ENCODE measurements at places on chromosomes 2 and 18. TPM values are rescaled to one million over a fixed set of nuclear protein-coding genes. Genes with fewer than 3 reads are reported as not detected.

DNA sequence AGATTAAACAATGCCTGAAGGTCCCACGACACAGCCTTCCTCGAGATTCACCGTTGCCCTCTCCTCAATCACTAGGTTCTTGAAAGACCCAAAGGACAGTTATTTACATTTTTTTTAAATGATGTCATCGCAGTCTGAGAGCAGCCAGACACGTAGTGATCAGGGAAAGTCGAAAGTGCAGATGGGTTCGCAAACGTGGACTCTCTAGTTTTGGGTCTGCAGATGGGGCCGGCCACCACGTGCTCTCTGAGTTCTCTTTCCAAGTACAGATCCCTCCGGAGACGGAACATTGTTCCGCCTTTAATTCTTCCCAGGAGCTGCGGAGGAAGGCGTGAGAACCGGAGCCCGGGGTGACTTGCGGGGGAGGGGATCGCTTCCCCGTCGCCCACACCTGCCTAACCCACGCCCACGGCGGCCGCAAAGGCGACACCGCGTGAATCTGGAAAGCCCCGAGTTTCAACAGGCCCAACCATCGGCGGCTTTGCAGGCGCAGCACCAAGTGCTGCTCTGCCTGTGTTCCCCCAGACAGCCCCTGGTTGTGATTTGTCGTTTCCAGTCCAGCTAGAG is 54.3 kb downstream of the PKDCC start:
- DNase-seq, result peak; percentile 65

GRCh38 chr18:76373297-76373696 is 121.7 kb downstream of the ZNF516 start:
- no peak for DNase-seq

GRCh38 chr2:7392076-7392787 is 475.0 kb downstream of the RNF144A start:
- DNase-seq, result no peak

GRCh38 chr2:213036836-213037235 is 114.6 kb downstream of the IKZF2 start:
- no peak for DNase-seq

DNA sequence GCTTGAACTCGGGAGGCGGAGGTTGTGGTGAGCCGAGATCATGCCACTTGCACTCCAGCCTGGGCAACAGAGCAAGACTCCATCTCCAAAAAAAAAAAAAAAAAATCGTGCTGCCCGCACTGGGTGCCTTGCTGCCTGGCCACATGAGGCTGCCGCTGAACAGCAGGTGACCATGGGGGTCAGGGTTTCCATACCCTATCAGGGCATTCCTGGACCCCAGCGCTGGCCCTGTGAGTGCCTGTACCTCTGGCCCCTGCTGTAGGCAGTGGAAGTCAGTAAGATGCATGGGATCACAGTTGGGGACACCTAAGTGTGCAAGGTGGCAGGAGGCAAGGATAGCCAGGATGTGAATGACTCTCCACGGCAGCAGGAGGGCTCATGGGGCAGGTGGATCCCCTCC is 18.9 kb downstream of the SAG start:
- DNase-seq, result no peak

- DNase-seq, result no peak
Observed at GRCh38 chr2:217680381-217680780, 322.4 kb downstream of the TNS1 start.

Gene SERPINB10
- total RNA-seq, result not detected

Gene IL36G
- not detected for total RNA-seq

- no peak for DNase-seq
Observed at GRCh38 chr2:9228088-9228751, 21.6 kb downstream of the ASAP2 start.

GRCh38 chr2:199317646-199318045 is 140.1 kb downstream of the SATB2 start:
- DNase-seq, result no peak

GRCh38 chr2:29196792-29197788 is 81.9 kb downstream of the CLIP4 start:
- DNase-seq, result peak; percentile 80

Gene VWC2L
- total RNA-seq, result not detected

GRCh38 chr18:61340148-61340547 is 6.9 kb downstream of the CDH20 start:
- no peak for DNase-seq

DNA sequence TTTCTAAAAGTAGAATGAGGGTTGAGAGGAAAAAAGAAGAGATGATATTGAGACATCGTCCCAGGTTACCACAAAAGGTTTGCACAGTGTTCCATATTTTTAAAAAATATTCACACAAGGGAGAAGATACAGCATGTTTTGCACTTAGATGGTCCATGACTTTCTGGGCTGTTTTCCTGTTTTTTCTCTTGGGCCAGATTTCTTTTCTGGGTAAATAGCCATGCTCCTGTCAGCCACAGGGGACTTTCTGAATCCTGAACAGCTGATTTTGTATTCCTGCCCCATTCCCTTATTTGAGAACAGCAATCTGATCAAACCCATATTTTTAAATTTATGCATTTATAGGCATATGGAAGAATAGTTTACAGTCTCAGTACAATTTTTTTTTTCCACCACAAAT is 185.9 kb upstream of the NRP2 start:
- DNase-seq, result no peak

Gene EIF2B4
- total RNA-seq, result 43.3 TPM
